ENCODE measurements at places on chromosomes 2 and 18.
A peak's percentile ranks its signal among the peaks of the same experiment; 100 is the strongest.

- no peak for DNase-seq
Measured at GRCh38 chr2:481388-481787, 193.5 kb upstream of the ALKAL2 start.

GRCh38 chr2:54059504-54059903, 55.9 kb upstream of the ACYP2 start:
- no peak for DNase-seq

- no peak for DNase-seq
Measured at GRCh38 chr2:15801439-15801838, 138.9 kb upstream of the MYCN start.

- peak; percentile 50 for DNase-seq
Measured at GRCh38 chr2:196166876-196167275, 4.5 kb downstream of the STK17B start.

DNA sequence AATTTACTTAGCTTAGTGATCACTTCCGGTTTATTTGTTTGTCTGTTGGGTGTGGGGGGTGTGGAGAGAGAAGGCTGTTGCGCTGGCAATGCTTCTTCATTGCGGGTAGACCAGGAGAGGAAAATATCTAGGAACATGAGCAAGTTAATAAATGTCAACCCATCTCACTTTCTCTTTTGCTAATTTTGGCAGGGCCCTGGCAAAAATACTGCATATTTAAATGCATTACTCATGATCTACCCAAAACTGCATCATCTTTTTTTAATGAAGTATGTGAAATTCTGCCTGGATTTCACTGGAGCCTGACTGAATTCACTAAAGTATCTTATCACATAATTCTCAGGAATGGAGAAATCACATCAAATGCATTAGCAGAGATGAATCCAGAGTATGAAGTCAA, 1131.0 kb upstream of the NXPH2 start:
- DNase-seq = no peak

DNA sequence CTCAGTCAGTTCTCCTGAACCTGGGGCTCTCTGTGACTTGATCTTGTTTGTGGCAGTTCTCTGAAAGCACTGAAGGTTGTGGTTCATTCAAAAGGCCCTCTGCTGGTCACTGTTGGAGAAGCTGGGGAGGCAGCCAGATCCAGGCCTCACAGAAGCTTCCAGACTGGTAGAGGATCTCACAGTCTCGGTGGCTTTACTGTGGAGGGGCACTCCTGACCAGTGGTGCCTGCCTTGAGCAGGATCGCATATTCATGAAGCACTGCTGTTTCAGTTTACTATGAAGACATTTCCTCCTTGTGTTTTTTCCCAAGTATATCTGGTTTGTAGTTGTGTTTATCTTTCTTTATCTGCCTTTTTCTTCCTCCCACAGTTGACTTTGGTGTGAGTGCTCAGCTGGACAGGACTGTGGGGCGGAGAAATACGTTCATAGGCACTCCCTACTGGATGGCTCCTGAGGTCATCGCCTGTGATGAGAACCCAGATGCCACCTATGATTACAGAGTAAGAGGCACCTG, 133.9 kb downstream of the MAP4K4 start:
- peak; percentile 53 for DNase-seq

GRCh38 chr18:46167971-46168370, 63.8 kb downstream of the HAUS1 start:
- DNase-seq = no peak

- no peak for DNase-seq
Measured at GRCh38 chr2:10441948-10442347, 6.2 kb downstream of the ODC1 start.

DNA sequence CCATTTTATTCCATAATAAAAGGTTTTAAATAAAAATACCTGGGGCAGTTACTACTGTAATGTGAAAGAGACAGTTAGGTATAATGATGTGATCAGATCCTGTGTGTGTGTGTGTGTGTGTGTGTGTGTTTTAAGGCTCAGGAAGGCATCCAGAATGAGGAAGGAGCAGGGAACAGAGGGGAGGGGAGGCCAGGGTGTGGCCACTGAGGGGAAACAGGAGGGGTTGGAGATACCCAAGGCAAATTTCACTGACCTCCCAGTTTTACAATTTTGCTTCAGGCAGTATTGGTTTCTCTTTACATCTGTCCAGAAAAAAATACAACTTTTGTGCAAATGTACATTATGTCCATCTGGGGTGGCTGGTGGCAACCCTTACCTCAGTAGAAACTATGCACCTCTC, 163.5 kb upstream of the FBXO11 start:
- DNase-seq = no peak

DNA sequence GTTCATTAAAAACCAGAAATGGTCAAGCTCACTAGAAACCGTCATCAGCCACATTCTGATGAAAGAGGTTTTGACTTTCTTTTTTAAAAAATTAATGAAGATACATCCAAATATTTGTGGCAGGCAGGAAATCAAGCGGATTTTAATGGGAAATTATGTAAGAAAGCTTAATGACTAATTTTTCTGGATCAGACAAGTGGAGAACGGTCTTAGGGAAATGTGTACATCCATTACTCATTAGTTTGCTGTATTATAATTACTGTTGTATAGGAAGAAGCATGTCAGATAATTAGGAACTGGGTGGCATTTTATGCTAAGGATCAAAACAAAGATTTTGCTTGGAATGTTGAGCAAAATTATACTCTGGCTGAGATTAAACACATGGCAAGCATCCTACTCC, 39.4 kb downstream of the AGAP1 start:
- DNase-seq = no peak

GRCh38 chr2:220786216-220786615, 785.9 kb downstream of the EPHA4 start:
- DNase-seq = no peak

GRCh38 chr2:88866756-88867155, 175.3 kb downstream of the RPIA start:
- DNase-seq = no peak

DNA sequence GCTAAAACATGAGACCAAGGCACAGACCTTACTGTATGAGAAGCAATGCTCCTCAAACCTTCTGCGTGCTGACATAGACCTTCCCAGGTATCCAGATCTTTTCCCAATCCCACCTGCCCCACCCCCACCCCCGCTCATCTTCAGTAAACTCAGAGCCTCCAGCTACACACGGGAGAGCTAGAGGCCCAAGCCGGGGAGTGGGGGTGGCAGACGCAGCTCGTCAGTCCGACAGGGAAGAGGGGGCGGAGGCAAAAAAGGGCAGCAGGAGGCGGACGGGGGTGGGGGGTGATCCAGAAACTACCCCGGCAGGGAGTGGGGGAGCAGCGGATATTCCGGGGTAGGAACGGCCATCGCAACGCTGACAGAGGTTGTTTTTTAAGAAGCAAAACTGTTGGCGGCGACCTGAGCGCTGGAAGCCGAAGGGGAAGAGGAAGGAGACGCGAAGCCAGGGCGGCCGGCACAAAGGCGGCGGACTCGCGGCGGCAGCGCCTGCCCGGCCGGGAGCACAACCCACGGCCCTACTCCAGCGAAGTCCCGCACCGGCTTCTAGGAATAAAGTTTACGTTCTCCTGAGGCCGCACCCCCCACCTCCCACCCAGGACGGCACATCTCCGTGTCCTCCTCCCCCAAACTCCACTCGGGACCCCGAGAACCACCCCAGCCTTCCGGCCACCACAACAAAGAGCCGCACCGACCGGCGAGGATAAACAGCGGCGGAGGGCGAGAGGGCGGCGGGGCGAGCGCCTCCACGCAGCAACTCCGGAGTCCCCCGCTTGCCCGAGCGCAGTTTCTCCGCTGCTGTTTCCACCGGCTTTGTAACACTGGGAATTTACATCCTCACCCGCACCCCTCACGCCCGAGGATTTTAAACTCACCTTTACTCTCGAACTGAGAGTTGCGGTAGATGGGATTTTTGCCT, 722 bp downstream of the BAZ2B start:
- DNase-seq = peak; percentile 83

- no peak for DNase-seq
Measured at GRCh38 chr2:143058851-143059250, 70.4 kb upstream of the ARHGAP15 start.

- DNase-seq = no peak
Measured at GRCh38 chr2:5766561-5766960, 74.4 kb downstream of the SOX11 start.

DNA sequence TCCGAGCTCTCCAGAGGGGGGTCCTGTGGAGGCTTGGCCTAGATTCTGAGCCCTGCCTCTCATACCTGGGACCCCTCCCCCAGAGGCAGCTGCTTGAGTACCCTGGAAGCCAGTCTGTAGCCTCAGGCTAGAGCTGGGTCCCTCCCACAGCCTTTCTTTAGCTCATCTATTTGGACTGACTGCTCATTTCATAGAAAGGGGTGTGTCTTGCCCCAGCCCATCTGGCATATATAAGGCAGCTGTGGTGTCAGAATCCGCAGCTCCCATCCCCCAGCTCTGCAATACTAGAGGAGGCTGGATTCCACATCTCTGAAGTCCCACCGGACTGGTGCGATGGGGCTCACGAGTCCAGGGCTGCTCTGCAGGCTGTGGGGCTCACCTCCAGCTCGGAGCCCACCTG, 26.1 kb downstream of the MPHOSPH10 start:
- DNase-seq = peak; percentile 55

DNA sequence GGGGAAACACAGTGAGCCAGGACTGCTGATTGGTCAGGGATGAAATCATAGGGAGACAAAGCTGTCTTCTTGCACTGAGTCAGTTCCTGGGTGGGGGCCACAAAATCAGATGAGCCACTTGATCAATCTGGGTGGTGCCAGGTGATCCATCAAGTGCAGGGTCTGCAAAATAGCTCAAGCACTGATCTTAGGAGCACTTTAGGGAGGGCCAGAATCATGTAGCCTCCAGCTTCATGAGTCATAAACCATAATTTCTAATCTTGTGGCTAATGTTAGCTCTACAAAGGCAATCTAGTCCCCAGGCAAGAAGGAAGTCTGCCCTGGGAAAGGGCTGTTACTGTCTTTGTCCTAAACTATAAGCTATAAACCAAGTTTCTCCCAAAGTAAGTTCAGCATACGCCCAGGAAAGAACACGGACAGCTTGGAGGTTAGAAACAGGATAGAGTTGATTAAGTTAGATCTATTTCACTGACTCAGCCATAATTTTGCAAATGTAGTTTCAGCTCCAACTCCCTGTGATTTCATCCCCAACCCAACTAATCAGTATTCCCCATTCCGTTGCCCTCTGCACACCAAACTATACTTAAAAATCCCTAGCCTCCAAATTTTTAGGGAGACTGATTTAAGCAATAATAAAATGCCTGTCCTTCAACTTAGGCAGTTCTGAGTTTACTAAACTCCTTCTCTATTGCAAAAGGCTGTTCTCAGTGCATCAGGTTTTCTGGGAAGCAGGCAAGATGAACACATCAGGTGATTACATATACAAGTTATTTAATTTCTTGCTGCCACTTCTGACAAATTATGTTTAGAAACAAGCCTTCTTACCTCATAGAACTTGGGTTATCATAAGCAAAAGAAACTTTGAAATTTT, 226.9 kb upstream of the SPOPL start:
- no peak for DNase-seq

DNA sequence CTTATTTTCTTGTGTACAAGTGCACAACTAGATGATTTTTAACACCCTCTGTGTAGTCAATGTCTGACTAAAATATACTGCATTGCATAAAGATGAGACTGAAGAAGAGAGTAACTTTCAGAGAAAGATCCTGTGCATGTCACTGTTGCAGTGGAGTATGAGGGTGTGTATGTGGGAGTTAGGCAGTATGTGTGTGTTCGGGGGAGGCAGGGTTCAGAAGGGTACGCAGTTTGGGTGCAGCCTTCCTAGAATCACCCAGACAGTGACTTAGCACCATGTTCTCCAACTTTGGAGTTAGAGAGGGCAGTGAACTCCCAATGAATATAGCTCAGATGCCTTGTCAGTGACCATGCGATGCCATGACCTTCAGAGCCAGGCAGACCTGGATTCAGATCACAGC, 84.6 kb downstream of the LRATD1 start:
- no peak for DNase-seq

DNA sequence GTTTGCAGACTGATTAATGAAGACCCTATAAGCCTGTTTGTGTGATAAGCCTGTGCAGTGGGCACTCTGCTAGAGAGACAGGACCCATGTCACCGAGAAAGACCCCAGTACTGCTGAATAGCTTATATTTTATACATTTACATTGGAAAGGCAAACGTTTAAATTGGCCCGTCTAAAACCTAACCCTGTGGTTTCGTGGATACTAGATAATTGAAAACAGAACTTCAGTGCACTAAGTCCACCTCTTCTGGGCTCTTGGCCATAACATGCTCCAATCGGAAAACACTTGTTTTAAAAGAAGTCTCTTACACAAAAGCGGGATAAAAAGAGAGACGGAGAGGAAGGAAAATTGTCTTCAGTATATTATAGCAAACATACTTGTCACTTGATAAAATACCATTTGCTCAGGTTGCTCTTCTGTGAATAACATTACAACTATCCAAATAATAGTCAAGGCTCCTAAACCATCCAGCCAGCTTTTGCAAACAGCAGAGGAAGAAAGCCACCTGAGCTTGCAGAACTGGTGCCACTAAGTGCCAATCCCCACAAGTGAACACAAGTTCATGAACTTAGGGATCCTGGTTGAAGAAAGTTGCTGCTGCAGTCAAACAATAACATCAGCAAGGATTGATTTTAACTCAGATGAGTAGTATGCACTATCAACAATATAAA, 218.4 kb upstream of the FN1 start:
- DNase-seq = no peak

- DNase-seq = no peak
Measured at GRCh38 chr18:37762076-37762621, 196.6 kb upstream of the CELF4 start.

DNA sequence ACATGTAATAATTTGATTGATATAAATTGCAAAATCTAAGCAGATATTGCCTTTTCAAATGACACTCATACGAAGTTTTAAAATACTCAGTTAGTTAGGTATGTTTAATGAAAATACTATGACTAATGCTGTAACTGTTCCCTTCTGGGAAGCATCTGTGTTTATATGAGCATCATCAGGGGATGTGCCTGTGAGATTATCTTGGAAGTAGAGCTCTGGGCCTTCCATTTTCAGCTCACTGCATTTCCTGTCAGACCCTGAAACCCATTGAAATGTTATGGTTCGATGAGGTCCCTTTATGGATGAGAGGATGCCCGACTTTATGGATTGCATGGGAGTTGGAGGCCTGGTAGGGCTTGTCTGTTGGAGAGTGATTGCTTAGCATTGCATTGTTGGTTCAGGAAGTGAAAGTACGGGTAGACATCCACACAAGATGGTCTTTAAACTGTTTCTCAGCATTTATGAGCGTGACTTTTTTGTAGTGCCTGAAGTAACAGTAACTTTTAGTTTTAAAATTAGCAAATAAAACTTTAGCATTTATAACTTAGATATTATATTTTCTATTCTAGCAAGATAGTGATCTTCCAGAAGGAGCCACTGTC, 28.7 kb downstream of the ELP2 start:
- peak; percentile 71 for DNase-seq

DNA sequence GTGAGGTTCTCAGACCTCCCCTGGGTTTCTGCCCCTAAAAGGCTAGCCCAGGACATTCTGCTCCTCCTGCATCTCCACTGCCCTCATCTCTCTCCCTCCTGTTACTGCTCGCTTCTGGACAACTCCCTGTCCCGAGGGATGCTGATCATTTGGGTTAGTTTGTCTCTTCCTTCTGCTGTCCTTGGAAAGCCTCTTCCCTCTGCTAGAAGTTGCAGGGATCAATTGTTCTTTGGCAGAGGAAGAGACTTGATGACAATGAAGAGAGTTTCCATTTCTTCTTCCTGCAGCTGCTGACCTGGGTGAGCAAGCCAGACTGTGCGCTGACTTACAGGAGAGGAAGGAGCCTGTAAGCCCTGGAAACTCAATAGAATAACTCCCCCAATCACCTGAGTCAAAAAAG, 68.9 kb downstream of the RDH14 start:
- DNase-seq = no peak
